ENCODE measurements at places on chromosomes 3 and 15.
A peak's percentile ranks its signal among the peaks of the same experiment; 100 is the strongest.

DNA sequence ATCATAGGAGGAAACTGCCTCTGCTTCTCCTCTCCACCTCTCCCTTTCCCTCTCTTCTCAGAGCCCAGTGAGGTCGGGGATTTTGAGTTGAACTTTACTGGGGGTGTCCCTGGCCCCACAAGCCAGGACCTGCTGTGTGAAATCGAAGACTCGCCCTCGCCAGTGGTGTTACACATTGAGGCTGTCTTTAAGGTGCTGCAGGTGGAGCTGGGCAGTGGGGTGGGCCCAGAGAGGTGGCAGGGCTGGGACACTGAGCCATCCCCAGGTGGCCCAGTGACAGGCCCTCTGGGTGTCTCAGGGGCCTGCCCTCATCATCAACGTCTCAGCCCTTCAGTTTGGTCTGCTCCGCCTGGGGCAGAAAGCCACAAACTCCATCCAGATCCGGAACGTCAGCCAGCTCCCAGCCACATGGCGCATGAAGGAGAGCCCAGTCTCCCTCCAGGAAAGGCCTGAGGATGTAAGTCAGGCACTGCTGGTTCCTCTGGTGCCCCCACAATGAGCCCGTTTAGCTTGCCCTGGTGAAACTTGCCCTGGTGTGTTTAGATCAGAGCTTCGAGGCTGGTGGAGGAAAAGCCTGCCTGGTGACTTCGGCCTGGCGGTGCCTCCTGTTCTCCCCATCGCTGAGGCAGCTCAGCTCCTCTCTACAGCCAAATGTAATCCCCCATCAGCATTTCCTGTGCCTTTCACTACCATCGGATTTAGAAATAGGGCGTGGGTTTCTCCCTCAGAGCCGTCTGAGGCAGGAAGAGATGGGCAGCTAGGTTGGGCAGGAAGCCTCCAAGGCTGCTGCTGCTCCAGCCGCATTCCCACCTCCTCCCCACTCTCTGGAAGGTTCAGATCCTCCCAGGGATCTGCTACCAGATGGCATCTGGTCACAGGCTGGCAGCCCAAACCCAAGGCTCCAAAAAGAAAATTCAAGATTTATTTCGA lies 39.2 kb downstream of the ACAA1 start:
- no peak for DNase-seq

GRCh38 chr3:123027292-123028232 lies at the start of gene SEMA5B:
Gene SEMA5B (minus strand): TSS chr3:123027763. CDS start chr3:122961263, 66,500 bp downstream.
- DNase-seq: no peak

- no peak for DNase-seq
Observed at GRCh38 chr15:70531576-70531975, 231.8 kb downstream of the UACA start.

DNA sequence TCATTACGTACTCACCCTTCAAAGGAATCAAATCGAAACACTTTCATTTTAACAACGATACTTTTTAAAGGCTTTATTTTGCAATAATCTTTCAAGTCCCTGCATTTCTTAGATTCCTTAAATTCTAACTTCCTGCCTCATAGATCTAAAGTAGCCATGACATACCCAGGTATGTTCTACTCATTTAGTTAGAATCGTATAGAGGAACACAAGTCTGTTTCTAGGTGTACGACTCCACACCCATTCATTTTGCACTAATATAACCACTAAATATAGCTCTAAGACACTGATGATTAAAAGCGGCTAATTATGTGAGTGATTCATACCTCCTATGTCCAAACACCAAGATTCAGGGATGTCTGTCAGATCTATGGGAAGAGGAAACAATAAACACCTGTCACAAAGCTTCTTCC lies 1.3 kb downstream of the ATP13A3 start:
- DNase-seq: peak; percentile 37

DNA sequence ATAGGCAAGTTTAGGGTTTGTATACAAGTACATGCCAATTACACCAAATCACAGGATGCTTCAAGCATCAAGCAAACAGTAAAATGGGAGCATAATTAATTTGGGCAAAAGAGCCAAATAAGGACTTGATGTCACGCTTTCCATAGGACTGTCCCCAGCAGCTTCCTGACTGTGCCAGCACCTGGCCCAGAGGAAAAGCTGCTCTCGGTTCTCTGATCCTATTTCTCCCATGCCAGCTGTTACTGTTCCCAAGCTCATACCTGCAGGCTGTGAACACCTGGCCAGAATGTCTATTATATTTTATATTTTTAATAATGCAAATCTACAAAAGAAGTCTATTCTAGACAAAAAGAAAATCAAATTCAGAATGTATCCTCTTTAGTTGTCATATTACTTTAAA lies 12.2 kb downstream of the ZXDC start:
- no peak for DNase-seq

DNA sequence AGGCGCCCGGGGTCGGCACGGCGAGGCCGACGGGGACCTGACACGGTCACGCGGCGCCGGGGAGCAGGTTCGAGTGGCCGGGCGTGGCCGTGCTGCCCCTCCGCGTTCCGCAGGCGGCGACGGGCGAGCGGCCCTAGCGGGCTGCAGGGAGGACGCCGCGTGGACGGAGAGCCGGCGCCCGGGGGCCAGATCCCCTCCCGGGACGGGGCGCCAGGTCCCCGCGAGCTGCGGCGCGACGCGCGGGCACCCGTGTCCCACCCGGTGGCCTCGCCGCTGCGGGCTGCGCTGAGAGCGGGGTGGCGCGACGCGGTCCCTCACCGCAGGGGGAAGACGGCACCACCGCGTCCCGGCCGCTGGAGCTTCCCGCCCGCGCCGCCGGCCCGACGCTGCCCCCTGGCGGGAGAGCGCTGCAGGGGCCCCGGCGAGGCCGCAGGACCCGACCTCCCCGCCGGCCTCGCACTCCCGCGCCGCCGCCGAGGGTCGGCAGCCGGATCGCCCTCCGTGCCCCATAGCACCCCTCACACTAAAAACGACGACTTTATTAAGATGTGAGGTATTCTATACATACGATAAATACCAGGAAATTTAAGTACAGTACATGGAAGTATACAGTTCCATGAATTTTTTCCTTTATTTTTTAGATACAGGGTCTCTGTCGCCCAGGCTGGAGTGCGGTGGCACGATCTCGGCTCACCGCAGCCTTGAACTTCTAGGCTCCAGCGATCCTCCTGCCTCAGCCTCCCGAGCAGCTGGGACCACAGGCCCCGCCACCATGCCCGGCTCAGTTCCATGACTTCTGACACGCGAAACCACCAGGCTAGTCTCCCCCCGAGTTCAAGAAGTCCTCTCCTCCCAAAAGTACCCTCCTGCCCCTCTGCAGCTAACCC lies 1.3 kb upstream of the PIGZ start:
- DNase-seq: no peak

GRCh38 chr3:162507397-162507796 lies 1010.8 kb downstream of the OTOL1 start:
- peak; percentile 22 for DNase-seq

- DNase-seq: no peak
Observed at GRCh38 chr3:101685870-101686307, 629 bp downstream of the RPL24 start.

DNA sequence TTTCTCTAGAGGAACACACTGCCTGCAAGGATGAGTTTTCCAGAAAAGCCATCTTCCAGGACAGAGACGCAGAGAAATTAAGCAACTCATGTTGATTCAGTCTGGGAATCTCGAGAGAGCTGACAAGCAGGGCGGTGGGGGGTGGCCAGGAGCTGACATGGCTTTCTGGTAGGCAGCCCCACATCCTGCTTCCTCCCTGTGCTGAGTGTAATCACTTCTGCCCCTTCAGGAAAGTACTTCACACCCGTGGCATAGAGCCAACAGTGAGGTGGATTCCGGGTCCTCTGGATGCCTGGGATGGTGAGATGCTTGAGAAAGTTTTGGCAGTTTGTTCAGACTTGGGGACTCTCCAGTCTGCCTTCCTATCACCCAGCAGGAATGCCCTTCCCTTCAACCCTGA lies 221.1 kb downstream of the SLCO3A1 start:
- DNase-seq: no peak

GRCh38 chr15:66186049-66186825 lies 67.3 kb downstream of the MEGF11 start:
- no peak for DNase-seq

- DNase-seq: peak; percentile 2
Observed at GRCh38 chr3:196837819-196838420, 29.8 kb upstream of the SENP5 start.

DNA sequence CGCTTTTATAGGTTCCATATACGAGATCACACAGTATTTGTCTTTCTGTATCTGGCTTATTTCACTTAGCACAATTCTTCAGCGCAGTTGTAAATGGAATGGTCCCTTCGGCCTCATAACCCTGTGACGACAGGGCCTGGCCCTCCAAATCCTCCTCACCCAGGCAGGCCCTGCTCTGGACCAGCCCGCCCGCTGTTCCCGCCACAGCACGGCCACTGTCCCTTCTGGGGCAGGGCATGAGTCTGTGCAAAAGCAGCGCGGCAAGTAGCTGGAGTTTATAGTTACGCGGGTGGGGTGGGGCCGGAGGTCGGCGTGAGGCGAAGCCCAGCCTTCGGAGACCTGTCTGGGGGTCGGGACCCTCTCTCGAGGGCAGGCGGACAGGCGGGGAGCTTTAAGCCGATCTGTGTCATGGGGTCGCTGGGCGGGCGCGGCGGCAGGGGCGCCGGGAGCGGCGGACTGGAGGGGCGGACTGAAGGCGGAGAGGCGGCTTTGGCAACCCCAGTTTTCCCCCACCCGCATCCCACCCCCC lies 543 bp downstream of the ARPIN start:
- no peak for DNase-seq

DNA sequence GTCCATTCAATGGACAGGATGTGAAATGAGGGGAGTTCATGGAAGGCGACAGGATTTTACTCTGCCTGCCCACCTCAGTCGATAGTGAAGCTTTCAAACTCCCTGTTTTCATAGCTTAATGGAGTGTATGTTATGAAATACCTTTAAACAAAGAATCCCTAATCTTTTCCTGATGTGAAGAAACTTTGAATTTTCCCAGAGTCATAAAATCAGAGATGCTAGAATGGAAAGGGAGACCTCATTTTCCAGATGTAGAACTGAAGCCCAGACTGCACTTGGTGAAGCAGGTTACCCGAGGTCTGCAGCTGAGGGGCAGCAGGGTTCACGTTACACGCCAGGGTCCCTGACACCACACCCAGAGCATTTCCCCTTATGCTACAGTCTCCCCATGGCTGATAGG lies 34.7 kb upstream of the LACTB start:
- no peak for DNase-seq

DNA sequence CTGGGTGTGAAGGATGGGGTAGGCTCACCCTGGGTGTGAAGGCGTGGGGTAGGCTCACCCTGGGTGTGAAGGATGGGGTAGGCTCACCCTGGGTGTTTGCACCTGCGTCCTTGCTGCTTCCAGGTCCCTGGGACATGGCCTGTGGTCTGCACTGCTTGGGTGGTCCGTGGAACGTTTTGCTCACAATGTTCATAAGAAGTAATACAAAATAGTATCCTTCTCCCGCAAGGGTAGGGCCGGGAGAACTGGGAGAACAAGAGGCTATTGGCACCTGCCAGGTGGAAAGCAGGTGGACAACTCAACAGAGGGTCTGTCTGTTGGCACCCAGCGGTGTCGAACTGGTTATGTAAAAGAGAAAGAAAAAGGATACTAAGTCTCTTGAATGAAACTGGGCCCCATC lies 17.0 kb upstream of the PCSK6 start:
- DNase-seq: no peak

GRCh38 chr15:41543521-41543870 lies 561 bp downstream of the RPAP1 start:
- no peak for DNase-seq

DNA sequence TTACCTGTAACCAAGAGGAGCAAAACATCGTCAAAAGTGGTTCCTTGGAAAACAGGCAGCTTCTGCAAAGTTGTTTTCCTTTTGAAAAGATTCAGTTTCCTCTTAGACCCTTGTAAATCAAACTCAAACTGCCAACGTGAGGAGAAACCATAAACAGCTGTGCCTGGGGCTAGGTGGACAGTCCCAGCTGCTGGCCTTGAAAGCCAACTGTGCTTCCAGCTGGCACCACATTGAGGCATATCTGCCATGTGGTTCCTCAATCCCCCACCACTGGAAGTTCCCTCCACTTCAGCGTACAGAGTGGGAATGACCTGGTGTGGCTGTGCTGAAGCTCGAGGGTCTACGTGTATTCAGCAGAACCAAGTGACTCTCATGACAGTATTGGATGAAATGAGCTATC lies 40.9 kb downstream of the HRH1 start:
- DNase-seq: no peak

DNA sequence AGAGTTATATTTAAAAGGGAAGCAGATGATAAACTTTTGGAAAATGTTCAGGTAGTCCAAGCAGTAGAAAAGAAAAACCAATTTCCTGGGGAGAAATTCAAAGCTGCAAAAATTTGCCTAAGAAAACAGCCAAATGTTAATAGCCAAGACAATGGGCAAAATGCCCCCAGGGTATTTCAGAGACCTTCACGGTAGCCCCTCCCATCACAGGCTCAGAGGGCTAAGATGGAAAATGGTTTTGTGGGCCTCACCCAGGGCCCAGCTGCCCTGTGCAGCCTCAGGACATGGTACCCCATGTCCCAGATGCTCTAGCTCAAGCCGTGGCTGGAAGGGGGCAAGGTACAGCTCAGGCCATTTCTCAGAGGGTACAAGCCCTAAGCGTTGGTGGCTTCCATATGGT lies 391.0 kb downstream of the ZIC4 start:
- no peak for DNase-seq

DNA sequence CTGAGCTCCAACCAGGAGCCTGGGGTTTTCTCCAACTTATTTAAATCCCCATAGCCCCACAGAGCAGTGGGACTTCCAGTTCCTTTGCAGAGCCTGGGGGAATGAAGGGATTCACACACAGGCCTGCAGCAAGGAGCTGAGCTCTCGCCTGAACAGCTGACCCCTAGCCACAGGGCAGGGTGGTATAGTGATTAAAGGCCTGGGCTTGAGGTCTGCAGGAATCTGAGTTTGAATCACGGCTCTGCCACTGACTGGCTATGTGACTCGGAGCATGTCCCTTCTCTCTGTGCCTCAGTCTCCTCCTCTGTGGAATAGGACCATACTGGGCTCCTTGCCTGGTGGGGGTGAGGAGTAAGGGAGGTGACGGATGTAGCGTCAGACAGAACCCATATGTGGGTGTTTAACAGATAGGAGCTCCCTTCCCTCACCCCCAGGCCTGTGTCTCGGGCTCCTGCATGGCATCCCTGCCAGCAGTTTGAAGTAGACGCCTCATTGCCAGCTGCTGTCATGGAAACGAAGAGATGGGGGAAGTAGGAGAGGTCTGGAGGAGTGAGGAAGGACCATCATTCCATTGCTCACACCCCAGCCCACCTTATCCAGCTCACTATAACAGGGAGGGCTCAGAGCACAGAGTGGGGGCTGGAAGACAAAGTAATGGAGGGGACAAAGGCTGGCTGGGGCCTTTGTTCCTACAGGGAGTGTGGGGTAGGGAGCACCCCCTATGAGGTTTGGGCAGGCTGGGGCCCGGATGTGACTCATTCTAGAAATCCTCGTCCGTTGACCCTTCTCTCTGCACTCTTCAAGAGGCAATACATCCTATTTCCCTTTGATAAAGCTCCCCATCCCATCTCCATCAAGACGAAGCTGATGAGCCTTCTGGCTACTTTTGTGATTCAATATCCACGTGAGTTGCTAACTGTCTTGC lies 14.8 kb downstream of the HRH1 start:
- no peak for DNase-seq

DNA sequence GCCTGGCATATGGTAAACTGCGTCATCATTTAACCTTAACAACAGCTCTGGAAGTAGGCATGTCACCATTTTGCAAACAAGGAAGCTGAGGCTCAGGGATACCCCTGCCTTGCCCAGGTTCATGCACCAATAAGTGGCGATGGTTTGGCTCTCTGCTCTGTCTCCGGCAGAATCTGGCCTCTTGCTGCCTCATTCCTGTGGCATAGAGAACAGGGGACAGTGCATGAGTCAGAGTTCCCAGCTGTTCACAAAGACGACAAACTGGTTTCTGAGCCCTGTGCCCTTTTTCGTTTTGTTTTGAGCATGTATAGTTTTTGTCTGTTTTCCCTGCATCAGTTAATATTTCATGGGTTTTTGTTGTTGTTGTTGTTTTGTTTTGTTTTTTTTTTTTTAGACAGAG lies 236.8 kb downstream of the OPA1 start:
- no peak for DNase-seq
